Stimulated activated CD4-positive, alpha-beta T cell treated with anti-CD3 and anti-CD28 coated beads, TNF-alpha, amount 100 ng/mL, for 48 hours (primary cell): ENCODE measurements at places on chromosomes 11 and 22.

- DNase-seq = no peak
Observed at GRCh38 chr11:15276621-15277020, 161.9 kb downstream of the INSC start.

- no peak for DNase-seq
Observed at GRCh38 chr11:123098990-123099389, 37.1 kb upstream of the HSPA8 start.

DNA sequence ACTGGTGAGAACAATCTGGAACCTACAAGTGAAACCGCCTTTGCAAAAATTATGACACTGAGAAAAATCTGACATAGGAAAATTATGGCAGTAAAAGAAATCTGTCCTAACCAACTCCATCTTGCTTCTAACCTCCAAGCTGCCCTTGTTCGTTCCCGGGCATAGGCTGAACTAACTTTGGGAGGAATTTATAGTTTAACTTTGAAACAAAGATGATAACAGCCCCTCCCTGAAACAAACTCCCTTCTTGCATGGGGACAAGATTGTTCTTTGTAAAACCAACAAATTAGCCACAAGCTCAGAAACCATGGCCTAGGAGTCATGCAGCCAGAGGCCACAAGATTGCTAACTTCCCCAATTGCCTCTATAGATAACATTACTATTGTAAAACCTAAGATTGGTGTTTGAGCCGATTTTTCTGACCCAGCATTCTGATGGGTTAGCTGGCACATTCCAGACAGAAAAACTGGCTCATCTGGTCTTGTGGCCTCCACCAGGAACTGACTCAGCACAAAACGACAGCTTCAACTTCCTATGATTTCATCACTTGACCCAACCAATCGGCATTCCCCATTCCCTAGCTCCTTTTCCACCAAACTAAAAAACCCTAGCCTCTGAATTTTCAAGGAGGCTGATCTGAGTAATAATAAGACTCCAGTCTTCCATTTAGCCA is 3.6 kb upstream of the CCDC81 start:
- DNase-seq = no peak

DNA sequence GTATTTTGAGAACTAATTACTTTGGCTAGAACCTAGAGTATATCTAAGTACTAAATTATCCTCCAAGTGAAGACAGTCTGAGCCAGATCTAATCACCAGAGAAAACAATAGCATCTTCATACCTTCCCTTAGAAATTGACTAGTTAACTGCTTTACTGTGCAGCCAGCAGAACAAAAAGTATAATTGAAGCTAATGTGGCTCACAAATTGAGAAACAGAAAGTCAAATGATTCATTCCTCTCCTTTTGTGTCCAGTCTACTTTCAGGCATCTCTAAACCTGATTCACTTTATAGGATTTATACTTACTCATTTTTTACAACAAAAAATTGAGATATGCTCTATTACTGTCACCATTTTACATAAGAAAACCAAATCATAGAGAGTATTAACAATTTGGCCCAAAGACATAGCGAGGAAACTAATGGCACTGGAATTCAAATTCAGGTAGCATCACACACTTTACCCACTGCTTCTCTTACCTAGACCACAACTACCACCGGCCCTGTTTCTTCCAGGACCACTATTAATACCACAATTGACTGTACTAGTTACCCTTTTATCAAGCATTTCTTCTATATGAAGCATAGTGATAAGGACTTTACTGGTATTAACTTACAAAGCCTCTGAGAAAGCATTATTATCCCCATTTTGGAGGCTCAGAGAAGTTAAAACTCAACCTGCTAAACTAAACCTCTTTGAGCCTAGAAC is 1402.6 kb upstream of the TENM4 start:
- no peak for DNase-seq

DNA sequence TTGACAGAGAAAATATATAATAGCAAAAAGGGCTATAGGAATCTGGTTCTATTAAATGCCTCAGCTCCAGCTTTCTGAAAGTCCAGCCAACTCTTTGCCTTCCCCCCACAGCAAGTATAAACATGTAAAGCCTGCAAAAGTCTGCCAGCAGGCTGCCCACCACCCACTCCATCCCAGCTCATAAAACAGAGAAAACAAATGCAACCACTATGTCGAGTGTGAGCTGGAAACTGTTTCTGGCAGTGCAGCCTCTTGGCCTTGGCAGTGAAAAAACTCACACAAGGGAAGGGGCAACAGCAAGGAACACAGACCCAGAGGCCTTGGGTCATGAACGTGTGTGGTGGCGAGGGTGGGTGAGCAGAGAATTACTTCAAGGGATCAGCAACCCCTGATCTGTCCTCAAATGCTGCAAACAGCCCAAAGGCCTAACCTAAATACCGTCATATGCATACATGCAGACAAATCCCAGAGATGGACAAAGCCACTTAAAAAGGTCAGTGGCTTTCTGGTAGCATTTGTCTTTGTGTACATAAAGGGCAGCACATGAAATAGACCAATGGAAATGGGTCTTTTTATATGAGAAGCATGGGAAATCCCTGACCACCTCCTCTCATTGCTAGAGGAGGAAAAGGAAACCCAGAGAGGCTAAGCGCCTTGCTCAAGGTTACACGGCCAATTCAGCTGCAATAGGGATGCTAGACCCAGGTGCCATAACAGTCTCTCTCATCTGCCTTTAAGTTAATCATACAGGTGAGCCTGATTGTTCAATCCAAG is 74.8 kb downstream of the NAT10 start:
- DNase-seq = no peak

DNA sequence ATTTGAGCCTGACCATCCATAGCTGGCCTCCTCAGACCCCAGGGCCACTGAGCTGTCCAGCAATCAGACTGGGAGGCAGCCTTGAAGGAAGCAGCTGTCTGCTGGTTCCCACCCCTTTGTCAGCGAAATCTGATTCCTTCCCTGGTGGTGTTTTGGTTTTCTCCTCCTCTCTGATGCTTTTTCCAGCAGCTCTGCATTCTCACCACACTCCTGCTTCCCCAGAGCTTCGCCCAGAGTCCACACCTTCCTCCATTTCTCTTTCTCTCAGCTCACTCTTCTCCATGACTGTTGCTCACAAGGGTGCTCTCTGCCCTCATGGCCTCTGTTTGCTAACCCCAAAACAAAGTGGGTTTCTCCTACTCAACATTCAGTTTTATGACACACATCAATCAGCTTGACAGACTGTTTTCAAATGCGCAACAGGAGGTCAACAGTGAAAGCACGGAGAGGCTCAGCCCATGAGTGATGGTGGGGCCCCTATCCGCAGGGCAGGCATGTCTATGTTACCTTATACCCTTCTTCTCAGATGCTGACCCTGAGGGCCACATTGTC is 130.6 kb upstream of the MTNR1B start:
- DNase-seq = no peak

DNA sequence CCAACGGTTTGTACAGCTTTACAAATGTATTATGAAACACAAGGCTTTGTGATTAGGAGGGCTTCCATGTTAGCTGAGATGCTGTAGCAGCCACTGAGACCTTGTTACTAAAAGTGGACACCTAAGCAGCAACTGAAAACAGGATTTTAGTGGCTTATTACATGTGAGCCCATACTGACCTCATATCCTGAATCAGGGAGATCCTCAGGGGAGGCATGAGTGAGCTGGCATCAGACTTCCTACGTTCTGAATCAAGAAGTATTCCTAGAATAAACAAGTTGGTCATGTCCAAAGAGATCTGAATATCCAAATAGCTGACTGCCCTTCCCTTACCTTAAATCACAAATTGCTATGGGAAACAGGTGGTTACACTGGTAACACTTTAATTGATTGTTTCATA is 59.1 kb upstream of the SCUBE2 start:
- DNase-seq = no peak

DNA sequence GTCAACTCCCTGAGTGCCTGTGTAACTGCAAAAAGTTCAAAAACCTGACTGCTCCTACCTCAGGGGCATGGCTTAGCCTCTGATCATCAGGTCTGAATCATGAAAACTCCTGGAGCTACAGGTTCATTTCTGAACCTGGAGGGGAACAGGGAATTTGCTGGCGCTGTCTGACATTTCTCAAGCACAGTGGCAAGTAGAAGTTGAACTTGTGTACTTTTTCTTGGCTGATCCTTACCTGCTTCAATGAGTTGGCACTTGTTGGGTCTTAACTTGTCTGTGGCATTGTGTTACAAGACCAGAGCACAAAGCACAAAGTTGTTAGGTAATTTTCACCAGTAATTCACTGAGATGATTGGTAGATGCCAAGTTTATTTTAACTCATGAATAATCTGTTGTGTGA is 3.3 kb downstream of the TMEM109 start:
- DNase-seq = no peak

DNA sequence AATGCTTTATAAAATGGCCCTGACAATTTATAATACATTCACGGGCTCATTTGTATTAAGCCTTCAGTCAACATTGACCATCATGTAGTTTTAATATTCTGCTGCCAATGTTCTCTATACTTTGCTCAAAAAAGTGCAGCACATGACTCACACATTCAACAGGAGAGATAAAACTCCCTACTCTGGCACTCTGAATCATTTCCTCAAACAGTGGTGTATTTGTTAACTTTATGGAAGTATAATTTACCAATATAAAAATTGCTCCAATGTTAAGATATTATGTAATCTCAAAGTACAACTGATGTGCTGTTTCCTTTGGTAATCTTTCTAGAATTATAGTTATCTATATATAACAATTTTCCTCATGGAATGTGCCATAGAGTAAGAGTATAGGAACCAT is 39.9 kb downstream of the MAML2 start:
- no peak for DNase-seq

- DNase-seq = no peak
Observed at GRCh38 chr11:36608491-36609199, 10.6 kb upstream of the RAG2 start.

DNA sequence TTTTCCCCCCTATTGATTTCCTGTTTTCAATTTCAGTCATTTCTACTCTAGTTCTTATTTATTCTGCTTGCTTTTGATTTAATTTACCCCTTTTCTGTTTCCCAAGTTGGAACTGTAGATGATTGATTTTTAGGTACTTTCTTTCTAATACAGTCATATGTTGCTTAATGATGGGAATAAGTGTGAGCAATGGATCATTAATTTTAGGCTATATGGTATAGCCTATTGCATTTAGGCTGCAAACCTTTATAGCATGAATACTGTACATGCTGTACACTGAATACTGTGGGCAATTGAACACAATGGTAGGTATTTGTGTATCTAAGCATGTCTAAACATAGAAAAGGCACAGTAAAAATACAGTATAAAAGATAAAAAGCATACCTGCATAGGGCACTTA is 44.9 kb downstream of the DDX10 start:
- no peak for DNase-seq

- no peak for DNase-seq
Observed at GRCh38 chr11:69647390-69647748, 6.4 kb downstream of the CCND1 start.

- no peak for DNase-seq
Observed at GRCh38 chr22:32736746-32737145, 64.8 kb upstream of the TIMP3 start.

DNA sequence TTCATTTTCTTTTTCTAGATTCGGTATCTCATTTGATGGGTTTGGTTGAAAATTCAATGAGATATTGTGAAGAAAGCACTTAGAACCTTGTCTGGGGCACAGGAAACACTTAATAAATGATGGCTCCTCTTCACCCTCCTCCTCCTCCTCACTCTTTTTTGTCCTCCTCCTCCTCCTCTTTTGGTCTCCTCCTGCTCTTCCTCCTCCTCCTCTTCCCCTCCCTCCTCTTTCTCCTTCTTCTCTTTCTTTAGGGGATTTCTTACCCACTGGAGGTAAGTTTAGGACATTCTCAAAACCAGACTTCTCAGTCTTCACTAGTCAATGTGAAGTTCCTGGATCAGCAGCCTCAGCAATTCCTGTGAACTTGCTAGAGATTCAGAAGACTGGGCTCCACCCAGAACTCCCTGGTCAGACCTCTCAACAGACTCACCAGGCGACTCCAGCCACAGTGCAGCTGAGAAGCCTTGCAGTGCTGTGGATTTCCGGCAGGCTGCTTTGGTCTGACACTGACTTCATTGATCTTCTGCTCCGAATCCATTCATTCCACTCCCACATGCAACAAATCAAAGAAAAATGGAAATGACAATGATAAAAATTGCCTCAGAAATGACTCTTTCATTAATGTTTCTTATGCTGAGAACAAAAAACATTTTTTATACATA is 368.6 kb upstream of the B3GAT1 start:
- no peak for DNase-seq
